ENCODE measurements at places on chromosomes 13 and 19. TPM values are rescaled to one million over a fixed set of nuclear protein-coding genes. Genes with fewer than 3 reads are reported as not detected.

GRCh38 chr13:20703780-20704458 lies 420 bp downstream of the IL17D start:
- peak; percentile 61 for DNase-seq

DNA sequence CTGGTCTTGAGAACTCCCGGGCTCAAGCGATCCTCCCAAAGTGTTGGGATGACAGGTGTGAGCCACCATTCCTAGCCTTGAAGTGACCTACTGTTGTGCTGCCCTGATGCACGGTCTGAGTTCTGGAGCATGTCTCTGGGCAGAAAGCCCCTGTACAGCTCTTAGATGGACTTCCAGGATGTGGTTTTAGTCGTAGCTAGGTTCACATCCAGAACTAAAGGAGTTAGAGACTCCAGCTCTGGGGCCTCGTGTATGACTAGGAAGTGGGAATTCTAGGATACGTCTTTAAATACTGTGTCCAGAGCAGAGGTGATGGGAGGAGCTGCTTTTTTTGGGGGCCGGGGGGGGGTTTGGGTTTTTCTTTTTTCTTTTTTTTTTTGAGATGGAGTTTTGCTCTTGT lies 12.2 kb downstream of the UPF1 start:
- DNase-seq = no peak

- no peak for DNase-seq
These were observed 13.1 kb upstream of the LAMP1 start for GRCh38 chr13:113283904-113284303.

- DNase-seq = no peak
These were observed 31.4 kb downstream of the DNAJC3 start for GRCh38 chr13:95708391-95708774.

The SELENOV gene
- total RNA-seq = not detected

The WDR87 gene
- total RNA-seq = not detected

Data from Peyer's patch (tissue), 4 donors.